ENCODE measurements at places on chromosomes 12 and 14.

- DNase-seq = no peak
Measured at GRCh38 chr12:69661386-69661785, 37.7 kb downstream of the BEST3 start.

- DNase-seq = no peak
Measured at GRCh38 chr14:55746558-55746957, 166.6 kb downstream of the KTN1 start.

DNA sequence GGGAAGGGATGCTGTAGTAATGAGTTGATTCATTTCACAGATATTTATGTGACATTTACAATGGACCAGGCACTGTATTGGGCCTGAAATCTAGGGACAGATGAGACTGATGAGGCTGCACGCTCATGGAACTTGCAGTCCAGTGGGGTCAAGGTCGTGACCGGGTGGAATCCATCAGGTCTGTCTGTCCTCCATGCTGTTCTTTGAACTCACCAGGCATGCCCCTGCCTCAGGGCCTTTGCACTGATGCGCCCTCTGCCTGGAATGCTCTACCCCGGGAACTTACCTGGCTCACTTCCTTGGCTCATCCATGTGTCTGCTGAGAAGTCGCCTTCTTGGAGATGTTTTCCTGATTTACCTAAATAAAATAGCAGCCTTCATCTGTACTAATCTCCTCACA lies 200.1 kb downstream of the VRK1 start:
- DNase-seq = no peak

DNA sequence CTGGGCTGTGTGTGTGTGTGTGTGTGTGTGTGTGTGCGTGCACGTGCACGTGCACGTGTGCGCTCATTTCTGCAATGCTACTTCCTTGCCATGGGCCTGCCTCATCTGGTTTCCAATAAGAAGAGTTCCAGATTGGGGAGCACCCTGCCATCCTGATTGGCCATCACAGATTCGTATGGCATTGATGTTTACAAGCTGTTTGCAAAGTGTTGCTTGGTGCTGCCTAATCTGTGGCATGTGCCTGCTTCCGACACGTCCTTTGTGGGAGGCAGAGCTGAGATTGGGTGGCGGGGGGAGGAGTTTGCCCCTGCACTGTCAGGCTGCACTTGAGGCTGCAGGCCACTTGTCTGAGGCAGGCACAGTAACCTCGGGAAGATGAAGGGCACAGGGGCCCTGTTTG lies 39.2 kb downstream of the SAMD4A start:
- DNase-seq = peak; percentile 11

GRCh38 chr14:26097852-26098251 lies 500.0 kb downstream of the NOVA1 start:
- no peak for DNase-seq

DNA sequence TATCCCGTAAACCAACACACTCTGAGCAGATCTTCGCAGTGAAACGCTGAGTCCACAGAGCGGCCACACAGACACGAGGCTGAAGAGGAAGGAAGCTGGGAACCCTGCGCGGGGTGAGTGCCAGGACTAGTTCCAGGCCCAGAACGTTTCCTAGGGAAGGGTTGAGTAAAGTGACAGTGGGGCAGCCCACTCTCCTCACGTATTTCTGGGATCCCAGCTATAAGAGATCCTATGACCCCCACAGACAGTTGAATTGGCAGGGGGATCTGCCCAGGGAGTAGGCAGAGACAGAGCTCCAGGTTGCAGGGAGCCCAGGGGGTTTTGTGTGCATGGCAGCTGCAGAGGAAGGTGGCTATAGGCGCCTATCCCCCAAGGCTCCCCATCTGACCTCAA lies 51.1 kb downstream of the GTF2A1 start:
- no peak for DNase-seq

DNA sequence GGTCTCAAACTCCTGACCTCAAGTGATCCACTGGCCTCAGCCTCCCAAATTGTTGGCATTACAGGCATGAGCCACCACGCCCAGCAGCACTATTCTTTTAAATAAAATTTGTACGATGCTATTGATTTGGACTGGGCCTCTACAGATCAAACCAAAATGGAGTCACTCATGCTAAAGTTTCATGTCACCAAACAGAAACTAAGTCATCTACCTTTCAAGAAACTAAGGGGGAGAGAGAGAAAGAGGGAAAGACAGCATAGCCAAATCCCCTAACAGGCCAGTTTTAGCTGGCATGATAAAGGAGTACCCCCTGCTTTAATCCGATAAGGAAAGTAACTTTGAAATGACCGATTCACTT lies 23.1 kb upstream of the STK38L start:
- no peak for DNase-seq

GRCh38 chr12:92162079-92162478 lies 16.4 kb upstream of the BTG1 start:
- DNase-seq = no peak

DNA sequence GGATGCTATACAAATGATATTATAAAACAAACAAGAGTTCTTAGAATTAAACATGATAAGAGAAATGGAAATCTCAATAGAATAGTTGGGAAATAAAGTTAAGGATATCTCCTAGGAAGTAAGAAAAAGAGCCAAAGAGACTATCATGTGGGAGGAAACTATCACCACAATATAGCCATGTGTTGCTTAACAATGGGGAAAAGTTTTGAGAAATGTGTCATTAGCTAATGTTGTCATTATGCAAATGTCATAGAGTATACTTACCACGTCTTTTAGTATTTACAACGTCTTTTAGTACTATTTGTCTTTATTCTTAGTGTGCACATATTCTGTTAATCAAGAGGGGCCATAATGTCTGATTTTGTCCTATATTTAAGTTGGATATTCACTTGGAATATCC lies 58.7 kb downstream of the ZNF641 start:
- no peak for DNase-seq

- DNase-seq = no peak
Measured at GRCh38 chr12:124655048-124655697, 87.8 kb upstream of the NCOR2 start.

DNA sequence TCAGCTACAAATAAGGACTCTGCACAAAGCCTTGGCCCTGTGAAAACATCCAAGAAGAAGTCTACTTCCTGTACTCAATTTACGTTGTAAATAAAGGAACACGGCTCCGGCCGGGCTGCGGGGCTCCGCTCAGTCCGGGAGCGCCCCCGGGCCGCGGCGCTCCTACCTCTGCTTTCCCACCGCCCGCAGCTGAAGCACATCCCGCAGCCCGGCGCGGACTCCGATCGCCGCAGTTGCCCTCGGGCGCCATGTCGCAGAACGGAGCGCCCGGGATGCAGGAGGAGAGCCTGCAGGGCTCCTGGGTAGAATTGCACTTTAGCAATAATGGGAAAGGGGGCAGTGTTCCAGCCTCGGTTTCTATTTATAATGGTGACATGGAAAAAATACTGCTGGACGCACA lies 502.3 kb upstream of the FOXG1 start:
- no peak for DNase-seq

DNA sequence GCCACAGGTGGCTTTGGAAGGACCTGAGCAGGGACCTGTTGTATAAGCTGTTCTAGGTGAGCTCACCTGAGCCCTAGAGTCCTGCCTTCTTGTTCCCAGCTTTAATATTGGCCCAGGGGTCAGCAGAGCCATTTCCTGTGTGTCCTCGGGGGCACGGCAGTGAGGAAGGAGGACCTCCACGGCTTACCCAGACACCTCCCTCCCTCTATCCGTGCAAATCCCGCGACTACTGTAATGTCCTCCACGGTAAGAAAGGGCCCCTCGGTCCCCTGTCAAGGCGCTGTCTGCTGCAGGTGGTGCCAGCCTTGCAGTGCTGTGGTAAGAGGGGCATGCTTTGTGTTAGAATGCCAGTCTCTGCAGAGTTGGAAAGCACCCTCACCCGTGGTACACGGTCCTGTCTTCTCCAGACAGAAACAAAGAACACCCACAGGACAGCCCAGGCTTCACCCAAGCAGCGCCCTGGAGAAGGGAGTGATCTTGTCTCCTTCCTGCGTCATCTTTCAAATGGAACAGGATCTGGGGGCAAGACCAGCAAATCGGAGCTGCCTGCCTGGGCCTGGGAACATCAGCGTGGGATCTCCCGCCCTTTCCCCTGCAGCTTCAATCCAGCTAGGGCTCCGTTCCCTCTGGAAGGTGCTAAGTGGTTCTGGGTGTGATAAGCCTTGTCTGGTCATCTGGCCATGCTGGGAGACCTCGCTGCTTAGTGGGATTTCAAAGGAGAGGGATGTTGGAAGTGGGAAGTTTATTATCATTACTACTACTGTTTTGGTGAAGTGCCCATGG lies 20.2 kb upstream of the FZD10 start:
- no peak for DNase-seq

GRCh38 chr14:59154373-59154772 lies 34.1 kb upstream of the DAAM1 start:
- DNase-seq = no peak

- DNase-seq = no peak
Measured at GRCh38 chr14:39582028-39582654, 149.9 kb upstream of the FBXO33 start.

DNA sequence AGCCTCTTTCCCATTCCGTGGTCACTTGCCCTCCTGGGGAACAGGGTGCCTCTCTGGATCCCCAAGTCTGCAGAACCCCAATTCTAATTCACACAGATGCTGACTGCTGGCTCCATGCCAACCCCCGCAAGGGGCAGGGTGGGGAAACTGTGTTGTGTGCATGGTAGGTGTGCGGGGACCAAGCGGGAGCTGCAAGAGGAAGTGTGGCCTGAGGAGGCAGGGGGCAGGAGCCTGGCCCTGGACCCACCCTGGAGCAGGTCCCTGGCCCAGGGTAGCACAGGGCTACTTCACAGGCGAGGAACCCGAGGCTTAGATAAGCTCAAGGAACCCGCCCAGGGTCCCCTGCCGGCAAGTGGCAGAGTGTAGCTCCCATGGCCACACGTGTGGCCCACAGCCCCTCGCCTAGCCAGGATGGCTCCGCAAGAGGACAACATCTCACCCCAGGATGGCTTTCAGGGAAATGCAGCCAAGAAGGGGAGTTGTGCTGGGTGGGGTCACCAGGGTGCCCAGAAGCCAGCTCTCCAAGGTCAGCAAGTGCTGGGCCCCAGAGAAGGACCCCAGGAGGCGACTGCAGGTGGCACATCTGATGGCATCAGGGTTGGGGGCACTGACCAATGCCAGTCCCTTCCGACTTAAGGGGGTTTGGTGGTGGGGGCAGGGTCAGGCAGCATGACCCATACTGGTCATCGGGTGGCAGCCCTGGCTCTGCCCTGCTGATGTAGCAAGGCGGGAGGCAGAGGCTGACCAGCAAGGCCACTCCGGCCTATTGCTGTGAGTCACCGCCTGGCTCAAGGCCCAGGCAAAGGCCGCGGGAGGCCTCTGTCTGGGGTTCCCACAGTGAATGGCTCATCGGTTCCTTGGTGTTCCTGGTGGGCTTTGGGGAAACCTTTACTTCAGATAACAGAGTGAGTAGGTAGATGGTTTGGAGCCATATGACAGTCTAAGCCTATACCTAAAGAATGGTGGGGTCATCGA lies 37.3 kb upstream of the EML1 start:
- no peak for DNase-seq

DNA sequence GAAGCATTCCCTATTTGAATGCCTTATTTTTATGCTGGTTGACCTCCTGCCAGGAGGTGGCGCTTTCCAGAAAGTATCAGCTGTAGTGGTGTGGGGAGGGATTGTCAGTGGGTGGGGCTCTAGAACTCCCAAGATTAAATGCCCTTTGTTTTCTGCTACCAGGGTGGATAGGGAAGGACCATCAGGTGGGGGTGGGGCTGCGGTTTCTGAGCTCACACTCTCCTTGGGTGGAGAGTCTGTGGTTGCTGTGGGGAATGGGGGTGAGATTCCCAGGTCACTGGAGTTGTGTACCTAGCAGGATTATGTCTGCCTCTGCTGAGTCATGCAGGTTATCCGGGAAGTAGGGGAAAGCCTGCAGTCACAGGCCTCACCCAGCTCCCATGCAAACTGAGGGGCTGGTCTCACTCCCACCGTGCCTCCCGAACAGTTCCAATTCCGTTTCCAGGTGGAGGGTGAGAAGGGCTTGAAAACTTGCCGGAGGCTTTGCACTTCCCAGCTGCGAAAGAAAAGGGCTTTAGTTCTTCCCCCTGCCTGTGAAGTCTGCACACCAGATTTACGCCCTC lies 68.3 kb downstream of the ALG10B start:
- peak; percentile 32 for DNase-seq

DNA sequence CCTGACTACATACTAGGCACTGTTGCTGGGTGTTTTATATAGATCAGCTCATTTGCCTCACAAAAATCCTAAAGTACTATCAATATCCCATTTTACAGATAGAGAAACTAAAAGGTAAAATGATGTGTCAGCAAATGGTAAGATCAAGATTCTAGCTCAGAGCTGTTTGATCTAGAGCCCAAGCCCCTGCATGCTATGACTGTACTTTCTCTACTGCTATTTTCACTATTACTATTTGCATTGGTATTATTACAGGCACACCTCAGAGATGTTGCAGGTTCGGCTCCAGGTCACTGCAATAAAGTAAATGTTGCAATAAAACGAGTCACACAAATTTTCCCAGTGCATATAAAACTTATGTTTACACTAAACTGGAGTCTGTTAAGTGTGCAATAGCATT lies 10.9 kb downstream of the ISCU start:
- DNase-seq = no peak

GRCh38 chr12:33529810-33530209 lies 90.2 kb upstream of the SYT10 start:
- no peak for DNase-seq

- DNase-seq = no peak
Measured at GRCh38 chr12:117360222-117360550, 1.2 kb downstream of the NOS1 start.

DNA sequence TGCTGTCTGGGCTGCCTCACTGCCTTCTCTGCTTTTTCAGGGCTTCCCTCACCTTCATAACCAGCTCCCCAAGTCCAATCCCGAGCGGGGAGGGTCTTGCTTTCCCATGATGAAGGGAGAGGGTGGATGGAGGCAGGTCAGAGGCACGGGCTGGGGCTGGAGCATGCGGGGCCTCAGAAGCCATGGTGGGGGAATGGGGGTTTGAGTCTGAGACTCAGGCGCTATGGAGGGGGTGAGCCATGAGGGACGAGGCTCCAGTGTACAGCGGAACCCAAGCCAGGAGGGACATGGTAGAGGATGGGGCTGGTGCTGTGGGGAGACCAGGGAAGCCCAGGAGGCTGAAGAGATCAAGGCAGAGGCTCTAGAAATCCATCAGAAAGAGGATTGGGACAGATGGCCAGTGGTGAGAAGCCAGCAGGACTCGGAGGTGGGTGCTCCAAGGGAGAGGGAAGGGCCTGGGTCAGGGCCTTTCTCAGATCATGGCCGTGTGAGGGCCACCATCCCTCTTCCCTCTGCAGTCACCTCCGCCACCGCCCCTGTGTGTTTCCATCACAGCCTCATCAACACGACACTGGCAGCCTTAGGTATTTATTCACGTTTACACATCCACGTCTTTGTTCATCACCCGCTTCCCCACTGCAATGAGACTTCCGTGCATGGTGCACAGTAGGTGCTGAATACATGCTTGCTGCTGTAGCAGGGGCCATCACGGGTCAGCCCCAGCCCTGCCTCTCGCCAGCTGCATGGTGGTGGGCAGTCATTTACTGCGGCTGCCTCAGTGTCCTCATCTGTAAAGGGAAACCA lies 144.7 kb downstream of the ADGRD1 start:
- DNase-seq = no peak
